ENCODE measurements at places on chromosomes 2 and 18.

GRCh38 chr2:27086724-27087593 lies at the start of gene KHK:
Gene KHK, plus strand, starts transcription at chr2:27086772. Its CDS starts 488 bp downstream, at chr2:27087260.
- DNase-seq = no peak

DNA sequence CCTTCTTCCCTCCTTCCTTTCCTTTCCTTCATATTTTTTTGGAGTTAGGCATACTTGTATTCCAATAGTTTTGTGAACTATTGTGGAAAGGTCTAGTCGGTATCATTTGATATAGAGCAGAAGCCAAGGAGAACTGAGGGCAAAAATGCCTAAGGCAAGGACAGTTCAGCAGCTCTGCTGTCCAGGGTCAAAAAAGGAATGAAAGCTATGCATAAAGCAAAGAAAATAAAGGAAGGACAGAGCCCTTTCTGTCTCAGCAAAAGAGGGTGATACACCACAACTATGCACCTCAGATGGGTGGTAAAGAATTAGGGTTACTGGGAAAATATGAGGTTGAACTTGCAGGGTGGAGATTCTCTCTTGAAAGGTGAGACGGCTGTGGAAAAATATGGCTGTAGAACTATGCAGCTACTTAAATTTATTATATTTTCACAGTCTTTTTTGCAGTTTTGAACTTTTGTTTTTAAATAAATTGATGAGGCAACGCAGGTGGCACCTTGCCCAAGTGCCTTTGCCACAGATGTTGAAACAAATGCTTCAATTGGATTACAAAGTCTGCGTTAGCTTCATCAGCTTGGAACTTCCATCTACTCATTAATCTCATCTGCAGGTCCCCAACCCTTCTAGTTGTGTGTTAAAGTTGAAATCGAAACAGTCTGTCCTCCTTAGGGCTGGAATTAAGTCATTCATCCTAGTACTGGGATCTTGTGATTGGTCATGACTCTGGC lies 20.8 kb downstream of the LHCGR start:
- DNase-seq = no peak

DNA sequence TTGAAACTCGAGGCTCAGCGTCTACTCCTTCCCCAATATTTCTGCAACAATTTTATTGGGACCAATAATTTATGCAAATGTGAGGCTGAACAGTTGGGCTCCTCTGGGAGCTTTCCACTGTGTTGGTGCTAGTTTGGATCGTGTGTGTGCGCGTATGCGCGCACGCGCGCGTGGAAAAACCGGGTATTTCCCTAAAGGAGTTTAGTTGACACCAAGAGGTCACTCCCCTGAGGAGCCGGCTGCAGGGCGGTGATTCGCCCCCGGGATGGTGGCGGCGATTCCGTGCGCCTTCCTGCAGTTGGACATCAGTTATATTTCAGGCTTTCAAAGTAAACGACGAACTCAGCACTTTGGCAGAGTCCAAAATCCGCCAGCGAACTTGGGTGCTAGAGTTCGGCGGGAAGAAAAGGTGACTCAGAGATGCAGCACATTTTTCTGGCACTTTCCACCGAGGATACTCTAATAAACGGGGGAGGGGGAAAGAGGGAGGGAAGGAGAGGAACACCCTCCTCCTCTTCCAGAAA lies 186.5 kb upstream of the FANCL start:
- no peak for DNase-seq

DNA sequence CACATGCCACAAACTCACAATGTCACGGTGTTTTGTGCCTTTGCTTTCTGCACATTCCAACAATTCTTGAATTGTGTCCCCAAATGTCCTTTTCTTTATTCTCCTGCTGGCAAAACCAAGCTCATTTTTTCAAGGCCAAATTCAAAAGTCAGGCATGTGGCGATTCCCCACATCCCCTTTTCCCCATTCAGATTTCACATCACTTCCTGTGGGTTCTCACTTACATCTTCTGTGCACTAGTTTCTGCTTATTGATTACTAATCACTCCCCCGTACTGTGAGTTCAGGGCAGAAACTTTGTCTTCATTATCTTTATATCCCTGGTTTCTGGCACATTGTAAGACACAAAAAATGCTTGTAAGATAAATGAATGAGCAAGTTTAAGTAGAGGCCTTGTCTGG lies 69.2 kb downstream of the AP1S3 start:
- DNase-seq = no peak

- no peak for DNase-seq
Measured at GRCh38 chr18:21904856-21905255, 164.3 kb downstream of the MIB1 start.

DNA sequence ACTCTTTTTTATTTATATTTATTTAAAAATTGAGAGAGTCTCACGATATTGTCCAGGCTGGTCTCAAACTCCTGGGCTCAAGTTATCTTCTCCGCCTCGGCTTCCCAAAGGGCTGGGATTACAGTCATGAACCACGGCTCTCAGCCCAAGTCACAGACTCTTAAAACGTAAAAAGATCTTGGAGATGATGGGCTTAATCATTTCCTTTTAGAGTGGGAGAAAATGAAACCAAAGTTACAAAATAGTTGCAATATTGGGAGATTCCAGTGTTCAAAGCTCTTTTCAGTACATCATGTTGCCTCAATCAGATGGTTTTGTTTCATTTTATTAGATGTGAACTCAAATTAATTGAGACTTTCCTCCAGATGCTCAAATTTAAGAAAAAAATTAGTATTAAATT lies 151.4 kb upstream of the XPO1 start:
- no peak for DNase-seq

DNA sequence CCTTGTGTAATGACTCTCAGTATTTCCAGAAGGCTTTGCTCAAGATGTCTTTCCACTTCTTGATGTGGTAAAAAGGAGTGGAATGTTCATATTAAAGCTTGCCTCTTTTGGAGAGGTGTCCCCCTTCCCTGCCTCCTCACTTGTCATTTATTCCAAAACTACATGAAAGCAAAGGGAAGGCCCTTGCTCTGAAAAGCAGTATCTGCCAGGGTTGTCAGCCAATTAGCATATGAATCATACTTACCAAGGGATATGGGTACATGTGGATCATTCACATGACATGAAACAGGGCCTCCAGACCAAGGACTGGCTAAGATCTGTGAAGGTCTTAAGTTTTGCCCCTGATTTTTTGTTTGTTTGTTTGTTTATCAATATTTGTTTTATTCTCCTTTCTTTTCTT lies 31.3 kb downstream of the ANXA4 start:
- DNase-seq = no peak

DNA sequence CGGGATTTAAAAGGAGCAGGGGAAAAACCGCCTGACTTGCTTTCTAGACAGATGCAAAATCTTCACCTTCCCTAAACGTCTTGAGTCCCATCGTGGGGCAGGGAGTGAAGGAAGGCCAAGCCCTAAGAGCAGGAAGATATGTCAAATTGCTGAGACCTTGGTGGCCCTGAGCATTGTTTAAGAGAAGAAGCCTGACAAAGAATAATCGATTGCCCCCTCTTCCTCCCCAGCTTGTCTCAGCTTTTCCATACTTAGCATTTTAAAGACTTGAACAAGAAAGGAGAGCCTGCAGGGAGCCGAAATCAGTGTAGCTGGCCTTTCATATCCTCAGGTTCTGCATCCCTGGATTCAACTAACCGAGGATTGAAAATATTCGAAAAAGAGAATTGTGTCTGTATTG lies 157.6 kb upstream of the DLX2 start:
- no peak for DNase-seq

- no peak for DNase-seq
Measured at GRCh38 chr2:72109291-72109690, 38.4 kb downstream of the CYP26B1 start.

- no peak for DNase-seq
Measured at GRCh38 chr2:236417150-236417549, 152.5 kb upstream of the ACKR3 start.

DNA sequence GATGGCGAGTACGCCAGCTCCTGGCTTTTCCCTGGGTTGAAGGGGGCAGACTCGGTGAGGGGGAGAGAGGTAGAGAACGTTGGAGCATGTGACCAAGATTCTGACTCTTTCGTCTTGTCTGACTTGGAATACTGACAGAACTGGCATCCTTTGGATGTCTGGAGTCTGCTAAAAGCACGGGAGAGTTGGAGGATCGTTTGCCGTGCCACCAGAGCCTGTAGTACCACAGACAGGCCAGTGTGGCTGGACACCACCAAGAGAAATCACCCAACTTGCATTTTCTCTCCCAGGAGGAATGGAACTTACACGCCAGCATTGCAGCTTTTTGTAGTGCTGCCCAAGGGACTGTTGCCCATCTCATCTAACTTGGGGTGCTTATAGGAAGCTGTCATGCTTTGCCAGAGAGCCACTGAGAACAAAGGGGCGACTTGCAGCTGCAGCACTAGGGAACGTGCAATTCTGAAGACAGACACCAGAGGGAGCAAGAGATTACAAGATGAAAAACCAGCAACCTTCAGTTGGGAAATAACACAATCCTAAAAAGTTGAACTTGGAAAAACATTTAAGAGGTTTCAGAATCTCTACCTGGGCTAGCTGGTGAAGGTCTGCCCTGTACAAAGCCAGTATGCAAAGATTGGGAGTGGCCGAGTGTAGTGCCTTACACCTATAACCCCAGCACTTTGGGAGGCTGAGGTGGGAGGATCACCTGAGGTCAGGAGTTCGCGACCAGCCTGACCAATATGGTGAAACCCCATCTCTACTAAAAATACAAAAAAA lies 24.1 kb downstream of the PSMG2 start:
- DNase-seq = peak; percentile 52

DNA sequence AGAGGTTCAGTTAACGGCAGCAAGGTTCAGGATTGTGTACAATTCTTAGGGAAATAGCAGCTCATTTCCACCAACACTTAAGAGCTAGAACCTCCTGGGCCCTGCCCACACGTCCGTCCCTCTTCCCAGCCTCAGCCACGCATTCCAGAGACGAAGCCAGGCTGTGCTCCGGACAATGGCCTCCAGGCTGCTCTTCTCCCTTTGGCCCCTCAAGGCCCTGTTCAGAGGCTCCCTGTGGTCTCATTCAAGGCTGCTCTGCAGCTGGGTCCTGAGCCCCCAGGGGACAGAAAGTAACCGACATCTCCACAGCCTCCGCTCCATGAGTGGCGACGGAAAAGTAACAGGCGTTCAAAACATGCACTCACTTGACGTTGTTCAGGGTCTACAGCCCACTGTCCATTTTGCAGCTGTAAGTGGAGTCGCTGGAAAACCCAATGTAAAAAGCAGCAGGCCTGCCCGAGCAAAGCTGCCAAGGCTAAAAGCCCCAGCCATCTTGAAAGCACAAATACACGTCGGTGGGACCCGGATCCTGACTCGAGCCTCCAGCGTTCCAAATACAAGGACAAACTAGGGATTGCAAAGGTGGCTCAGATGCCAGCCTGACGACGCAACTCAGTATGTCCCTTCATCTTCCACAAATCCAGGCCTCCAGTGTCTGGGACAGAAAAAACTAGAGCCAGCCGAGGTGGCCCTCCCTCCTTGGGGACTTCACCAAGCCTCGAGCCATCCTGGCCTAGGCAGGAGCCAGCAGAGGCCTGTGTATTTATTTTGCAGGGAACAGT lies 76.9 kb downstream of the NDUFA10 start:
- DNase-seq = no peak

DNA sequence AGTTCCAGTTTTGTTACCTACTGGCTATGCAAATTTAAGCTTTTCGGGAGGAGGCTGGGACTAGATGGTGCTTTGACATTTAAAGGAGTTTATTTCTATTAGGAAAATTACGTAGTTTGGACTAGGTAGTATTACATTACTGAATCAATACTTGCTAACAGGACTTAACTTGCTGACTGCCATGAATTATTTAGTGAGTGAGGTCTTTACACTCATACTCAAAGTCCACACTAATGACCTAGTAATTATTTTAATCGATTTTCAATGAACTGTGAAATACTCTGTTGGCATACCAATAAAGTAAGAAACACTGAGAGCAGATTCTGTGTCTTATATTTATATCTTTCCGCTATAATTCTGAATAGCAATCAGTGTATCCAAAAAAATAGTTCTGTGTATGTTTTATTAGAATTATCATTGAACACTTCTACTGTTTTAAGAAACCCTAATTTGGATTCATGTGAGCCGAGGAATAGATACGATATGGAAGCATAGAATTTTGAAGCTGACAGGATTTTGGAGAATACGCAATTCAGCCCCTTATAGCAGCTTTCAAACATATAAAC lies 55.0 kb downstream of the CHST9 start:
- DNase-seq = no peak

- DNase-seq = no peak
Measured at GRCh38 chr2:28025123-28025522, 134.6 kb downstream of the BABAM2 start.

GRCh38 chr2:240151477-240152031 lies 11.1 kb upstream of the OTOS start:
- DNase-seq = no peak

DNA sequence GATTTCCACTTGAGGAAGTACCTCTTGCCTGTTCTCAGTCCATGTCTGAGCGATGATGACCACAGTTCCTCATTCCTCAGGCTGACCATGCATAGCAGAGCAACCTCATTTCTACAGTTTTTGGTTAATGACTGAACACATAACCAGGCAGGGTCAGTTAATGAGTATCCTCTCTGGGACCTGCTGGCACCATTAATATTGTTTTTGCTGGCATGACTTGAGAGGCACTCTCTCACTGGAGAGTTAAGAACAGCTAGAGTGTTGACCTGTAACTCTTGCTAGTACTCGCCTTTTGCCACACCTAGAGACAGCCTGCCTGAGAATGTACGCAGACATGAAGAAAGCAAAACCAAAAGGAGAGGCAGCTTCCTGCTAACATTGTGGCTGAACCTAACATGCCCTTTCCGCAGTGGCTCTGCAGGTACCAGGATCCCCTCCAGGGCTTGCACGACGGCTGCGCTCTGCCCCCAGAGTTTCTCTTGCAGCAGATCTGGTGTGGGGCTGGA lies 23.9 kb downstream of the PECR start:
- DNase-seq = peak; percentile 64

DNA sequence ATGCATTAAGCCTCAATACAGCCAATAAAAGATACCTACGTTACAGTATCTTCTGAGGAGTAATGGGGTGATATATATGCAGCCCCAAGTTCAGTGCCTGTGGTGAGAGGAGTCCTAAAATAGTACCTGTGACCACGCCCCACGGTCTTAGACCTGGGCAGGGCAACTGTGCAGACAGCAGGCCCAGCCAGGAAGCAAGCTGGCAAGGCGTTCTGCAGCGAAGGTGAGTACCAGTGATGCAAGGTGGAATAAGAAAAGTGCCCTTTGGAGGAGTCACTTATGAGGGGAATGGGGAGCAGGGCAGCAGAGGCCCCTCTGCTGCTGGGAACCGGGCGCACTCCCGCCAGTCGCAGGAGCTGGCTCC lies 12.7 kb upstream of the MAP3K2 start:
- no peak for DNase-seq

- DNase-seq = no peak
Measured at GRCh38 chr2:198448789-198449188, 644.4 kb downstream of the PLCL1 start.

GRCh38 chr2:177520324-177520723 lies 127.8 kb downstream of the AGPS start:
- no peak for DNase-seq

GRCh38 chr2:240960309-240960970 lies 38.0 kb upstream of the SNED1 start:
- no peak for DNase-seq

DNA sequence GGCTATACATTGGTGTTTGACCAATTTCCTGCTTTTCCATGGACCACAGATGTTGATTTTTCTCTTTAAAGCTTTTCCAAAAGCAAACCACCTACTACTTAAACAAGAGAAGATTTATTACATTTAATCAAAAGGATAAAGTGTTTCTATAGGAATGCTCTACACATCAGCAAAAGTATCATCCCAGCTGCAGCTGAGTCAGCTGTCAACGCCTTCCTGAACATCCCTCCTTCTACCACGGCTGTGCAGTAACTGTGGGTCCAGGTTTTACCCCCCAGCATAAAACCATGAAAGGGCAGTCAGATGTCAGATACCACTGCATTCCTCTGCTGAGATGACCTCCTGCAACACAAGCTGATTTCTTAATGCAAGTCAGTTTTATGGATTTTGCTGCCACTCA lies 524.5 kb upstream of the MEX3C start:
- DNase-seq = no peak
